ENCODE measurements at places on chromosomes 3 and 15.

DNA sequence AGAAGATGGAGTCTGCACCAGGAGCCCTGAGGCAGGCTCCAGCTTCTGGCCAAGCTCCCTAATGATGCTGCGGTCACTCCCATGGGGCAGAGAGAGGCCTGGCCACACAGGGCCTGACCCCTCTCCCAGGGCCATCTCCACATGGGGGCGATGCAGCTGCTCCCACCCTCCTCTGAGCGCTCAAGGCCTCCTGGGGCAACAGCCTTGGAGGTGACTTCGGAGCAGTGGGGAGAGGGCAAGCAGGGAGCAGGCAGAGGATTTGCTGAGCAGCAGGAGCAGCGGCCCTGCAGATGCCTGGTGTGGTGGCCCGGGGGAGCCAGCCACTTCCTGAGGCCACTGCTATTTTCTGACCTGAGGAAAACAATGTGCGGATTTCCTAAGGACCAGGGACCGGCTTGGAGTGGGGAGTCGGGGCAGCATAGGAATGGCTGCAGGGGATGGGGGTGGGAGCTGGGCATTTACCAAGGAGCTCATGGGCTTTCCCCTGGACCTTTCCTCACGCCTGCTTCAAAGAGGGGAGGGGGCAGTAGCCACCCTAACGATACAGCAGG is 81.6 kb upstream of the RPL32 start:
- DNase-seq: no peak

GRCh38 chr15:100764778-100765466 is 114.7 kb upstream of the ALDH1A3 start:
- peak; percentile 55 for DNase-seq

- no peak for DNase-seq
These were observed 50.0 kb upstream of the GPR149 start for GRCh38 chr3:154480033-154480432.

DNA sequence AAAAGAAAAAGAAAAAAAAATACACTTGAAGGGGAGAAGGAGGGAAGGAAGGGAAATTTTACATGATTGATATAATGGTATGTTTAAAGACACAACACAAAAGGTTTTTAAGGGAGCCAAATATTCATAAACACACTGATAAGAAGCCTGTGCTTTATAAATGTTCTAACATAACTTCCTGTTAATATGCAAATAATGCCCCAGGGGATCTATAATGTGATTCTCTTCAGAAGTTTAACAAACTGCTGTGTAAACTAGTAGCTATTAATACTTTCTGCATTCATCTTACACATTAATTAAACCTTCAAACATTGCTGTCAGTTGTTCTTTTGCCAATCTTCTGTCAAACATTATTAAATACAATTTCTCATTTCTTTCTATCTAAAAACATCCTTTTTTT is 231.6 kb downstream of the TJP1 start:
- no peak for DNase-seq

DNA sequence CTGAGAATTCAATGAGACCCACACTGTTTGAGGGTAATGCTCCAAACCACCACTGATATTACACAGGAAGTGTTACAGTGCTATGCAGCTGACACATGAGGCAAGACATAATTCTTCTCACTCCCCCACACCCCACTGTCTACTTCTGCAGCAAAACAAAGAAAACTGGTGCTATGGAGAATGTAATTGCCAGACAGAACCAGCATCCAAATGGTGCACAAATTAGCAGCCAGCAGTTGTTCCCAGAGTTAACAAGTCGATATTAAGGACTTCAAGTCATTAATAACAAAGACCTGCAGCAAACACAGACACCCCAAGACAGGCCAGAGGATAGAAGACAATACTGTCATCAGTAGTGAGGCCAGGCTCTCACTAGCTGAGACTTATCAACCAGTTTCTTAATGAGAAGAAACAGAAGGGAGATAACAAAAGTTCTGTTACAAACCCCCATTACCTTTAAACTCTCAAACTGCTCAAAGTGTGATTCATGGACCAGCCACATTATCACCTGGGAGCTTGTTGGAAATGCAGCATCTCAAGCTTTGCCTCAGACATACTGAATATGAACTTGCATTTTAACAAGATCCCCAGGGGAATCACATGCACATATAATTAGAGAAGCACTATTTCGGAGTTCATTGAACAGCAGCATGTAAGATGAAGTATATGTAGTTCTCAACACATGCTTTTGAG is 58.7 kb upstream of the FNDC3B start:
- no peak for DNase-seq

DNA sequence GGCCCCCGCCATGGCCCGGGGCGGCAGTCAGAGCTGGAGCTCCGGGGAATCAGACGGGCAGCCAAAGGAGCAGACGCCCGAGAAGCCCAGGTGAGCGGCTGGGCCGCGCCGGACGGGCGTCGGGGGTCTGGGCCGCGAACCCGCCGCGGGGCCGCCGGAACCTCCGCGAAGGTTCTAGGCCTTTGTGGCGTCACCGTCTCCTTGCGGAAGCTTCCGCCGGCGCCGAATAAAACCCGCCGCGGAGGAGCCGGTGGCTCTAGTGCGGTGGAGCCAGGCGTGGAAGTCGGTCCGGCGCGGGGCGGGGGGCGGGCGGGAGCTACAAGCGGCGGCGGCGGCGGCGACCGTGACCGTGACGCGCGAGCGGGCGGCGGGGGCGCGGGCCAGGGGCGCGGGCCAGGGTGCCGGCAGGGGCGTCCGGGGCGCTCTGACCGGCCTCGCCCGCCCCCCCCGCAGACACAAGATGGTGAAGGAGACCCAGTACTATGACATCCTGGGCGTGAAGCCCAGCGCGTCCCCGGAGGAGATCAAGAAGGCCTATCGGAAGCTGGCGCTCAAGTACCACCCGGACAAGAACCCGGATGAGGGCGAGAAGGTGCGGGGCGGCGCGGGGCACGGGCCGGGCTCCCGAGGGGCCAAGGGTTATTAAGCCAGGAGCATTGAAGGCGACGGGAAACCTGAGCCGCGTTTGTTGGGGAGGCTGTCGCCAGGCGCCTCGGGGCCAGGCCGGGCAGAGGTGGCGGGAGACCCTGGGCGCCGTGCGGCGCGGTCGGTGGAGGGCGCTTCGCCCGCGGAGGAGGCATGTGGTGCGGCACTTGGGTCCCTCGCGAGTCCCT is at the start of gene DNAJA4:
Gene DNAJA4 (plus strand): TSS at position 259 of the 833 bp plus-strand sequence. CDS start 202 bp downstream, at position 461.
- peak; percentile 60 for DNase-seq

- DNase-seq: no peak
These were observed 305.4 kb upstream of the ROPN1 start for GRCh38 chr3:124297062-124297980.

DNA sequence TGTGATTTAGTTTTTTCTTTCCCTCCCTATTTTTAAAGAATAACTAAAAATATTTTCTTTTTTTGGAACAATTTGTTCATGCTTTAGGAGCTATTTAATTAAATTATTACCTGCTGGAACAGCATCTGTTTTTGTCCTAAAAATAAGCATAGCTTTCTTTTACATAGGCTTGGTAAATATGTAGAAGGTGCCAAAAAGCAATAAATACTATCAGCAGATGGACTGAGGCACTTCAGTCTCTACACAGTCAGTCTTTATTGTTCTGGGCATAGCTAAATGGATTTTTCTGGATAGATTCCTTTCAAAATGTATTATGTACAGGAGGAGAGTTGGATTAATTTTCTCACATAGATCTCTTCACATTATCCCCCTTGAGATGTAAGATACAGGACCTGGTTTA is 223.5 kb downstream of the NAALADL2 start:
- DNase-seq: no peak

- no peak for DNase-seq
These were observed 36.7 kb downstream of the SYN2 start for GRCh38 chr3:12040902-12041301.

DNA sequence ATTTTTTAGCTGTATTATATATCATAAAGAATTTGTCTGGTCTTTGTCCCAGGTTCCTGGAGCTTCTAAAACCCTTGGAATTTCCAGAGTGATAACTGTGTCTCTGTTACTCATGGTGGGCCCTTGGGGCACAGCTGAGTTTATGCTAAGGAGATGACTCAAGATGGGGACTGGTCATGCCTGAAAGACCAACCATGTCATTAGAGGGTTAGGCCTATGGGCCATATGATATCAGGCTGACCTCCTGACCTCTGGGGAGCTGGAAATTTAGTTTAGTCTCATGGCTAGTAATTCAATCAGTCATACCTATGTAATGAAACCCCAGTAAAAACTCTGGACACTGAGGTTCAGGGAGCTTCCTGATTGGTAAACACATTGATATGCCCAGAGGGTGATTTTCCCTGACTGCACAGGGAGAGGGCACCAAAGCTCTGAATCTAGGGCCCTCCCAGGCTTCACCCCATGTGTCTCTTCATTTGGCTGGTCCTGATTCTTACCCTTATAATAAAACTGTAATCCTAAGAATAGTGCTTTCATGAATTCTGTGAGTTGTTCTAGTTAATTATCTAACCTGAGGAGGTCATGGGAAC is 69.6 kb downstream of the EEFSEC start:
- peak; percentile 56 for DNase-seq

- DNase-seq: peak; percentile 59
These were observed 21.1 kb downstream of the MAPK6 start for GRCh38 chr15:52039925-52040781.

- peak; percentile 90 for DNase-seq
These were observed 1.1 kb downstream of the CELSR3 start for GRCh38 chr3:48661501-48662144.

GRCh38 chr3:14741510-14741909 is 66.6 kb downstream of the C3orf20 start:
- no peak for DNase-seq

DNA sequence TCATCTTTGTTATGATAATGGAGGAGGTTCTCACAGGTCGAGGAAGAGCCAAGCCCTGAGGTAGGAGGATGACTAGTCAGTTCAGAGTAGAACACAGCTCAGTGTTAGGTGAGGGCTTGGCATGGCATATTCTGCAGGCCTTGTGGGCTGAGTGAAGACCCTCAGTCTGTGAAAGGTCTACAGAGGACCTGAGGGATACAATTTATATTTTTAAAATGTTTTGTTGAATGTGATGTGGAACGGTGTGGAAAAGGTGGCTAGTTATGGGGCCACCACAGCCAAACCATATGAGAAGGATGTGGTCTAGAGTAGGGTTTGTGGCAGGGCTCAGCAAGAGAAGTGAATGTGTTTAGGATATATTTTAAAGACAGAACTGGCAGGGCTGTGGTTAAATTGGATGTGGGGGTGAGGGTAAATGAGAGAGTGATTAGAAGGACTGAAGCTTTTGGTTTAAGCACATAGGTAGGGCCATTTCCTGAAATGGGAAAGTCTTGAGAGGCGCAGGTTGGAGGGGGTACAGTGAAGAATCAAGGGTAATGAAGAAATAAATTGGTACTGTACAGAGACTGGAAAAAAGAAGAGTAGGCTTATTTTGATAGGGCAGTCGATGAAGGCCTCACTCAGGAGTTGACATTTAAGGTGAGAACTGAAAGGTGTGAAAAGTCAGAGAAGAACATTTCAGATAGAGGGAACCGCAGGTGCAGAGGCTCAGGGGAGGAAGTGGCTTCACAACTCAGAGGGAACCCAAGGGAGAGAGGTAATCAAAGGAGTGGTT is 60.5 kb downstream of the SPTSSB start:
- DNase-seq: no peak

- no peak for DNase-seq
These were observed 27.2 kb downstream of the PLSCR4 start for GRCh38 chr3:146223401-146224373.

DNA sequence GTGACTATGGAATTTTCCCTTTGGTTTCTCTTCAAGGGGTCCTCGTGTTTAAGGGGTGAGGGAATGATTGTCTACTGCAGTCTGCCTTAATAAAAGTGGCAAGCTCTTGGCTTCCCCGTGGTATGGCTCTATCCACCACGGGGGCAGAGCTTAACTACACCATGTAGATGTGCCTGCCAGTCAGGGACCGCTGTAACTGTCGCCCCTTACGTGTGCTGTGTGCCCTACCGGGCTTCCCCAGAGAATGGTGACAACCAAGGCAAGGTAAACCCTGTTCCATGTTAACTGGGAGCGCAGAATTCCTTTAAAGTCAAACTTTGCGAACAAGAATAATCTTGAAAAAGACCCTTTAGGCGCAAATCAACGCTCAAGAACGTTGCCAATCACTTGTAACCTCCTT is 966 bp upstream of the C3orf80 start:
- DNase-seq: no peak

GRCh38 chr15:101808201-101808600 is 3.8 kb upstream of the OR4F15 start:
- no peak for DNase-seq

GRCh38 chr3:184538666-184539431 is 22.7 kb upstream of the EPHB3 start:
- DNase-seq: no peak

- DNase-seq: no peak
These were observed 60.3 kb downstream of the FEM1B start for GRCh38 chr15:68337826-68338225.

- no peak for DNase-seq
These were observed 28.8 kb upstream of the HDAC11 start for GRCh38 chr3:13451301-13451673.

DNA sequence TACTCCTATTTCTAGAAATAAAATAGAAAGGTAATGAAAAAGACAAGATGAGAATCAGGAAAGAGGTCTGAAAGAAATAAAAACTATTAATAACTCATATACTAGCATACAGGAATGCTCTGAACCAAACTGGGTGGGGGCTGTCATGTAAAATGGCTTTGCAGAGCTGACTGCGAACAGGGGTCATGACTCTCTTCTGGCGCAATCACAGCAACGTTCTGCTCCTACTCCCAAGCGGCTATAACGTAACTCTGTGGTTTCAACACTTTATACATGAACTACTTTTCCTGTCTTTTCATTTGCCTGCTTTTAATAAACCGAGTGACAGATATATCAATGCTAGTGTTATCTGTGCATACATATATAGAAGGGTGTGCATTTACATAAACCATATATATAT is 116.7 kb downstream of the DLG1 start:
- DNase-seq: no peak

DNA sequence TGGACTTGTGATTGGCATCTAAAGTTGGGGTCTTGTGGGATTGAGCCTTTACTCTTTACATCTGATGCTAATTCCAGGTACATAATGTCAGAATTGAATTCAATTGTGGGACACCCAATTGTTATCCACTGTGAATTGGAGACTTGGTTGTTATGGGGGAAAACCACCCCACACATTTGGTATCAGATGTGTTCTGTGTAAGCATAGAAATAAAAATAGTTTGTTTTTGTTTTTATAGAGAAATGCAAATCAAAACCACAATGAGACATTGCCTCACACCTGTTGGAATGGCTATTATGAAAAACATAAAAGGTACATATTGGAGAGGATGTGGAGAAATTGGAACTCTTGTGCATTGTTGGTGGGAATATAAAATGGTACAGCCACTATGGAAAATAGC is 58.5 kb downstream of the CPA3 start:
- no peak for DNase-seq

DNA sequence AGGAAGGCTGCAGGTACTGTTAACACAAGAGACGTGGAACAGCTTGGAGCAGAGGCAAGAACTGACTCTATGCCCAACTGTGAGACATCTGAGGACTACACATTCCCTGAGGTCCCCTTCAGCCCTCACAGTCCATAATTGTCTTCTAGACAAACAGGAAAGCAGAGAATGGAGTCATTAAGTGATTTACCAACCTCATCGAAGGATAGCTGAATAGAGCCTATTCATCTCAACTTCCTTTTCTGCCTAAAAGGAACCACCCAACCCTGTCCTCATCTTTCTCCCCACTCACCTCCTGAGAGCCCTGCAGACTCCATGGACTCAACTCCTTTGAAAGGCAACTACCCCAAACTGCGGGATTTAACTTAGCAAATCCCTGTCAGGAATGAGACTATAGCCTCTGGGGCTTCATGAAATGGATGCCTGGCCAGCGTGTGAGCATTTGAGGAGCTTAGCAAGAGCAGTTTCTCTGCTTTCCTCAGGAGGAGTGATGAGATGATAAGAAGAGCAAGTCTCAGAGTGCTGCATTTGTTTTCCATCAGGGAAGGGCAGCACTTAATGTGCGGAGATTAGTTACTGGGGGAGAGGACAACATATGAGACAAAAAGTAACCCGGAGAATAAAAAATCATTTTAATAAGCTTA is 61.5 kb upstream of the FILIP1L start:
- DNase-seq: peak; percentile 72
